NCI-H510A treated with DMSO at 0.1 percent for 48 hours (cell line): ENCODE measurements at places on chromosomes 2 and 18.

DNA sequence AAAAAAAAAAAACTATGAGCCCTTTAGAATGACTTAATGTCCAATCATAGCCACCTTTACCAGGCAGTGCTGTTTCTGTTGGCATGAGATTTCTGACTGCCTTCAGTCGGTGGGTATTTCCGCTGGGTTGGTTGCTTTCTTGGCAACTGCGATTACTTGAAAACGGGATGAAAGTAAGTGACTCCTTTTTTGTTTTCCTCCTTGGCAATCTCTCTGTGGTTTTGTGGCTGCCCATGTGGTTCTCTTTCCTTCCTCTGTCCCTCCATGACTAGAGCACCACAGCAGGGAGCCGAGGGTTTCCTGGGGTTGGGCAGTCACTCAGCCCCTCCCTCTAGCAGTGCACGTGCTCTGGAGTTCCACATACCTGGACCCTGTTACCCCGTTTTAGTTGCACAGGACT is 112.1 kb downstream of the KLHL29 start:
- no peak for DNase-seq

DNA sequence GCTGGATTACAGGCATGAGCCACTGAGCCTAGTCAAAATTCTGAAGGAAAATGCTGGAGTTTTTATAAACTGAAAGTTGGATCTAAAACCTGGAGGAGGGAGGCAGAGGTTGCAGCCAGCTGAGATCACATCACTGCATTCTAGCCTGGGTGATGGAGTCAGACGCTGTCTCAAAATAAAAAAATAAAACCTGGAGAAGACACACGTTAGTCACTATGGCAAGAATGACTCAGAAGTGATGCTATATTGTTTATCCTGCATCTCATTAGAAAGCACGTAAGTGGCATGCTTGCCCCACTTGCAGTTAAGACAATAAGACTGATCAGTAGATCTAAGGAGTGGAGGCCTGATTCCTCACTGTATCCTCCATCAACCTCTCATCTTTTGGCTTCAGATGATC is 106.6 kb upstream of the STON1 start:
- DNase-seq, result no peak

DNA sequence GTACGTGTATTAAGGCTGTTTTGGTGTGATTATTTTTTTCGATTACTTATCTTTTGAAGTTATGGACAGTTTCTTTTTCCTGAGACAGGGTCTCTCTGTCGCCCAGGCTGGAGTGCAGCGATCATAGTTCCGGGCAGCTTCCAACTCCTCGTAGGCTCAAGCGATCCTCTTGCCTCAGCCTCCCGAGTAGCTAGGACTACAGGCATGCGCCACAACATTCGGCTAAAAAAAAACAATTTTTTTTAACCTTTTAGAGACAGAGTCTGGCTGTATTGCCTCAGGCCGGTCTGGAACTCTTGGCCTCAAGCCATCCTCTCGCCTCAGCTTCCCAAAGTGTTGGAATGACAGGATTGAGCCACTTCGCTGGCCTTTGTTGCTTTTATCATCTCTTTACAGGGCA is 945 bp downstream of the HAT1 start:
- DNase-seq, result no peak

GRCh38 chr18:55635439-55635838 is 47.4 kb upstream of the TCF4 start:
- DNase-seq, result no peak

DNA sequence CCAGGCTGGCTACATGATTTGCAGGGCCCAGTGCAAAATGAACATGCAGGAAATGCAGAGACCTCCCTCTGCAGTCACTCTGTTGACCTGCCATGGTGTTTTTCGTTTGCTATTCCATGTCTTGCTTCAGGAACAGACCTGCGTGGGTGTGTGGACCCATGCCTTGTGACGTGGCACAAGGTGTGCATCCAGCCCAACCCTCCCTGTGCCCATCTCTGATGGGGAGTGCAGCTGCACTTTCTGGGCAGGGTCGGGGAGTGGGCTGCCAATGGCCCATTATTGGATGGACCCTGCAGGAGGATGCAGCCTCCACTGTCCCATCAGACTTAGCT is 33.1 kb downstream of the NAPG start:
- no peak for DNase-seq

DNA sequence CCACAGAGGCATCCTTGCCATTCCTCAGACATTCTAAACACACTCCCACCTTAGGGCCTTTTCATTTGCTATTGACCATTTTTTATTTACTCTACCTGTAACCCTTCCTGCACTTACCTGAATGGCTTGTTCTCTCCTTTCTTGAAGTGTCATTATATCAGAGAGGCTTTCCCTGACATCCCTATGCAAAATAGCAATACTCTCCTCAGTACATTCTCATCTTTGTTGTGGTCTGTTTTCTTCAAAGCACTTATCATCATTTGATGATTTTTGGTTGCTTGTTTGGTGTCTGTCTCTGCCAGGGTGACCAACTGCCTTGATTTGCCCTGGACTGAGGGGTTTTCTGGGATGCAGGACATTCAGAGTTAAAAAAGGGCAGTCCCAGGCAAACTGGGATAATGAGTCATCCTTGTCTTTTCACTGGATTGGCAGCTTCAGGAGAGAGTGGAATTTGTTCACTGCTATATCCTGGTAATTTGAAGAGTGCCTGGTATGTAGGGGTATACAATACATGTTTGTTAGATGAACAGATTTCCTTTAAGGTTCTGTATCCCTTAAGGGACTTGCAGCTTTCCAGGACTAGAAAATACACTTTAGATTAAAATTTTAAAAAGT is 102.4 kb downstream of the BABAM2 start:
- DNase-seq, result no peak

- DNase-seq, result no peak
These were observed 169.5 kb upstream of the AGAP1 start for GRCh38 chr2:235324324-235324723.

DNA sequence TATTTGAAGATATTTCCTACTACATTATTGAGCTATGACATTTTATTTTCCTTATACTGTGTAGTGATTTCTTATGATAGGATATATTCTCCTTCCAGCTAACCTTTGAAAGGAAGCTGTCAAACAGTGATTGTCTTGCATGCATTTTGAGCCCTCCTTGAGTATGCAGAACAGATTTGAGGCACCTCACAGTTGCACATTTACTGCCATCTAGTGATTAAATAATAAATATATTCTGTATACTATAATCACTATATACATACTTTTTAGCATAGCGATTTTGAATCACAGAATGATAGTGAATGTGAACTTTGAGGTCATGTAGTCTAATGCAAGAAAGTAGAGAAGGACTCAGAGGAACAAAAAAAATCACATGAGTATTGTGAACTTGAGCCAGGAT is 268.4 kb upstream of the CDH19 start:
- peak; percentile 83 for DNase-seq

DNA sequence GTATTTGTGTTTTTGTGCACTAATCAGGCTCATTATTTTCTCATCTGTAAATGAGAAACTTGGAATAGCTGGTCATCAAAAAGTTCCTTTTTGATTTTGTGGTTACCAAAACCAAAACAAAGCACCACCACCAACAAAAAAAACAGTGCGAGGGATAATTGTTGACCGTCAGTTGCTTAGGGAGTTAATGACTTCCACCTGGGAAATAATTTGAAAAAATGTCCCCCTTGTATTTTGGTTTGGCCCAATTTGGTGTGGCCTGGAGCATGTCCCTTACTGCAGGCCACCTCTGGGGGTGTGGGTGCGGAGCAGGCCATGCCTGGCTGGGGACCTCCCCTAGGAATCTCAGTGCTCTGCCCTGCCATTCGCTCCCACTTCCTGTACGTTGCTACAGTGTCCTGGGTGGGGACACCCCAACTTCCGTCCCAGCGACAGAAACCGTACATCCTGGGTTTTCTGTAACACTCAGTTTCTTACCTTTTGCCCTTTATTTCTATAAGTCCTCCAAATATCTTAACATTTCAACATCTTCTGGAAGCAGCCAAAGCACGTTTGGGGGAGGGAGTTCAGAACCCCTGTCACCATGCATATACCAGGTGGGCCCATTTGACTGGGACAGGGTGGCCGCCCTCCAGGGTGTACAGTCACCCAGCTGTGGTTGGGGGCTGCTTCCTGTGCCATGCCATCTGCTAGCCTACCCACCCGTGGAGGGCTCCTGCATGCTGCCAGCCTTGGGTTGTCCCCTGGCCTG is 31.3 kb downstream of the NCK2 start:
- DNase-seq, result no peak

DNA sequence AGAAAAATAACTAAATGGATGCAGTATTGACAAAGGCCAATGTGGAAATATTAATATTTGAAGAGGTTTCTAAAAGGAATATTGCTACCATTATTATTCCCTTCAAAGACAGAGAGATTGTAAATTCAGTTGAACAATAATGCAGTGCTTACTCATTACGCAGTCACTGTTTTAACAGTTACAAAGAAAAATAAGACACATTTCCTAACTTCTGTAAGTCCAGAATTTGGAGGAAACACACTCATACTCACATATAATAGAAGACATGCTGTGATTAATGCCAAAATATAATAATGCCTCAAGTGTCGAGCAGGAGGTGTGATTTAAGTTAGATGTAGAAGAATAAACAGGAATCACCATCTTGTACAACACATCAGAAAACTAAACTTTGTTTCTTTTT is 389.2 kb downstream of the FBXO15 start:
- no peak for DNase-seq

DNA sequence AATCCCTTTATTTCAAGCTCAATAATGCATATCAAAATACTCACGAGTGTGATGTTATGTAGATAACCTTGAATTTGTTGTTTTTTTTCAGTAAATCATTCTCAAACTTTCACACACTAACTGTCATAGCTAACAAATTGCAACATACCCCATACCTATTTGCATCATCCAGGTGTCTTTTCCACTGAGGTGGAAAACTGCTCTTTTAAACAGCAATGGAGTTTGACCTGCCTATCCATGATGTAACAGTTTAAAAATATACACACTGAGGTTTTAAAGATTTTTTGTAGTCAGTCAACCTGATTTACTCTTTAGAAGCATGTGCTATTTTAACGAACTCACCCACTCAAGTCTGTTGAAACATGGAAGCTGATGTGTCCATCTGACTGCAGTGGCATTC is 298.7 kb downstream of the RND3 start:
- no peak for DNase-seq

DNA sequence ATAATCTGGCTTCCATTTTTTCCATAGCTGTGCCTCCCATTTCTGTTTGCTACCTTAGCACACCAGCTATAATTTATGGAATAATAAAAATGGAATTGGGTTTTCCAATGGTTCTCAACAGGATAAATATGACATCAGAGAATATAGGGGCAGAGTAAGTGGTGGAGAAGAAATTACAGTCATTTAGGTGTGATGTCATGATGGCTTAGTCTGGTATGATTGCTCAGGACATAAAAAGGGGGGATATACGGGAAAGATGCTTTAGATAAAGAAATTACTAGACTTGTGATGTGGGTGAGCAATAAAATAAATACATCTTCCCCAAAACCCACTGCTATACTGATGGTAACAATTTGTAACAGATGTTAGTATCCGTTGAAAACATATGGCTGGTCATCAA is 21.6 kb upstream of the KIF5C start:
- no peak for DNase-seq

DNA sequence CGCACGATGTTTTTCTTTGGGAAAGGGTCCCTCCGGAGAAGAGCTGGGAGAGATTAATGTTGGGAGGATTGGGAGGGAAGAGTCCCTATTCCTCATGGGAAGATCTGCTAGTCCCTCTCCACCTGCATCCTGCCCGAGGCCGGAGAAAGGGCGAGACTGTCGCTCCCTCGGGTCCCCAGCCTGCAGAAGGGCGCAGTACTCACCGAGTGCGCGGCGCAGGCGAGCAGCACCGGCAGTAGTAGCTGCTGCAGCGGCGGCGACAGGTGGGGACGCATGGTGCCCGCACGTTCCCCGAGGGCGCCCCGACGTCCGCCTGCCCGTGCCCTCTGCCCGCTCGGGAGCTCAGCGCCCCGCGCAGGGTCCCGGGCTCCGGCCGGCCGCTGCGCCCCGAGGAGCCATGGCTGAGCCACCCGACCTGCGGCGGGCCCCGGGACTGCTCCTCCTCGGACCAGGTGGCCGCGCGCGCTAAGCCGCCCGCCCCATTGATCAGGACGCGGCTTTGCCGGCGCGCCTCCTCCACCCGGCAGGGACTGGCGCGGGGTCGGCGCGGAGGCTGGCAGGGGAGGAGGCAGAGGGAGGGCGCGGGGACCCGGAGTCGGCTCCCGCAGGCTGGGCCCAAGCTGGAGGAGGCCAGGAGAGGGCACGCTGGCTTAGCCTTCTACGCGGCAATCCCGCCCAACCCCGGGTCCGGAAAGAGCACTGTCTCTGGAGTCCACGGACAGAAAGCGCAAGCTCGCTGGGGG is at the start of gene SCTR:
Gene SCTR, minus strand, starts transcription at position 532 of the 743 bp plus-strand sequence. Its CDS starts 257 bp downstream, at position 275.
- DNase-seq, result no peak

GRCh38 chr2:236086971-236087465 is 81.2 kb downstream of the GBX2 start:
- no peak for DNase-seq

DNA sequence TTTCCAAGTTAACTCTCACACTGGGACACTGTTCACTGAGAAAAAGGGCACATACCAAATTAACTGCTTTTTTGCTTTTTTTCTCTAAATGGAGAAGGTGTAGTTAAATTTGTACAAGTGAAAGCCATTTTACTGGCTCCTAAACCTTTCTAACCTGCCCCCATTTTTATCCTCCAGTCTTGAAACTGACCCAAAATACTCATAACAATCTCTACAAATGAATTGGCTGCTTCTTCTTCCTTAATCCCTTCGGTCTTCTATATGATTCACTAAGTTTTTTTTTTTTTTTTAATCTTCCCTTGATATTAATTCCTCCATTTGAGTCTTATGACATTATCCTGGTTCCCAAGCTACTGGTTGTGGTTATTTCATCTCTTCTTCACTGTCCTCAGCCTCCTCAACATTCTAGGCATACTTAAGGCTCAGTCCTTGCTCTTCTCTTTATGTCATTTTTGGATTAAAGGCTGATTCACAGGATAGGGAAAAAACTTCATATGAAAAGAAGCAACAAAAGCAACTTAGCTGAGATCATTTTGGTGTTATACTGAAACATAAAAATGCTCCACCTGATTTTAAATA is 19.8 kb downstream of the ORC2 start:
- no peak for DNase-seq

DNA sequence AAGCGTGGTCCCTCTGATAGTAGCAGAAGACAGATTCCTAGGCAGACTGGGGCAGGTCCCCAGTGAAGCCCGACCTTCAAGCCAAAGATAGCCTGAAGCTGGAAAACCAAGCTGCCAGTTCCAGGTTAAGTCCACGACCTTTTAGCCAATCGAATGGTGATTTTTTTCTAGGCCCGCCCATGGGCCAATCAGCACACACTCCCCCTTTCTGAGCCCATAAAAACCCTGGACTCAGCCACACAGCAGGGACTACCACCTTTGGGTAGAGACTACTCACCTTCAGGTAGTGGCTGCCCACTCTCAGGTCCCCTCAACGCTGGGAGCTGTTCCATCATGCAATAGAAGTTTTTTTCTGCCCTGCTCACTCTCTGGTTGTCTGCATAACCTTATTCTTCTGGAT is 14.5 kb upstream of the ADI1 start:
- no peak for DNase-seq
